ENCODE measurements at places on chromosomes 3 and 15. TPM values are rescaled to one million over a fixed set of nuclear protein-coding genes. Genes with fewer than 3 reads are reported as not detected.

DNA sequence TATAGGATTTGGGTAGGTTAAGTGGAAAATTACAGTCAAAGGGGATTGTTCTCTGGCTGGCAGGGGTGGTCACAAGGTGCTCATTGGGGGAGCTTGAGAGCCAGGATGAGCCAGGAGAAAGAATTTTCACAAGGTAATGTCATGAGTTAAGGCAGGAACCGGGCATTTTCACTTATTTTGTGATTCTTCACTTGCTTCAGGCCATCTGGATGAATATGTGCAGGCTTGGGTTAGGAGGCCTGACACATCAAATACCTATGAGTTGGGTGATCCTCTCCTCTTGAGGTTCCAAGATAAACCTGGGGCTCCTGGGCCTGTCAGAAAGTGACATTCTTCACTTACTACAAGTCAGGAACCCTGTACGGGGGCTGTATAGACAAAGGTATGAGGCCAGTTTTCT lies 68.7 kb downstream of the CD200 start:
- DNase-seq, result no peak
- H3K27ac ChIP-seq, result no peak overlapping the region
- H3K4me3 ChIP-seq, result no peak overlapping the region
- no peaks in the 10 kb centered on the region for H3K4me1 ChIP-seq
- H3K36me3 ChIP-seq, result no peaks in the 10 kb centered on the region

DNA sequence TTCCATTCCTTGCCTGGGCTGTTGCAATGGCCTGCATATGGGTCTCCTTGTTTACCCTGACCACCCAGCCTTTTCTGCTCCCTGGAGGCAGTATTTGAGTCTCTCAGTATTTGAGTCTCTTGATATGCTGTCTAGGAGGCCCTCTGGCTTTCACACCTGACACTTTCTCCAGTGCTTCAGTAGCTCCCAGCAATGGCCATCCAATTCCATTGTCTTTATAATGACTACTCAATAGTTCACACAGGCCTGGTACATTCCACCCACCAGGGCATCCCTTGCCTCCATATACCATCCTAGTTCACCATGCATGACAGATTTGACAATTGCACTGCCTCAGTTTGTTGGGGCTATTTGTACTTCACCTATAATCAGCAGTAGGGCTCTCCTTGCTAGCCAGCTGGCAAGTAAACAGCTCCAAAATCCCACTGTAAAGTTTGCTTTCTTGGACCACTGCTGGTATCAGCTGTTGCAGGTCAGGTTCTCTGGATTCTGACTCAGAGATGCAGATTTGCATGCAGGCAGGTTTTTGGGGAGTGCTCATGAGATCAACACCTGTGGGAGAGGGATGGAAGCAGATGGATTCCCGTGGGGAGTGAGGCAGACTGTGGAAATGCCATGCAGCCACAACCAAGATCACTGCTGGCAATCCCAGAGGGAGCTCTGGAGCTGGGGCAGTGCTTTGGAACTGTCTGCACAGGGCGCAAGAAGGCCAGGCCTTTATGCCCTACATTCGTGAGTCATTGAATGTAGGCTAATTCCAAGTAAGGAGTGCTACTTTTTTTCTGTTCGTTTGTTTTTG lies 19.1 kb upstream of the XIRP1 start:
- H3K27ac ChIP-seq, result no peak overlapping the region
- H3K27me3 ChIP-seq, result no peaks in the 10 kb centered on the region
- no peak overlapping the region for H3K4me3 ChIP-seq
- H3K4me1 ChIP-seq, result no peaks in the 10 kb centered on the region

GRCh38 chr3:158260392-158260791 lies 150.5 kb downstream of the RSRC1 start:
- no peak for DNase-seq
- H3K27ac ChIP-seq, result no peak overlapping the region
- no peaks in the 10 kb centered on the region for H3K4me1 ChIP-seq
- no peak overlapping the region for H3K4me3 ChIP-seq
- no peaks in the 10 kb centered on the region for H3K36me3 ChIP-seq
- H3K27me3 ChIP-seq, result no peaks in the 10 kb centered on the region

DNA sequence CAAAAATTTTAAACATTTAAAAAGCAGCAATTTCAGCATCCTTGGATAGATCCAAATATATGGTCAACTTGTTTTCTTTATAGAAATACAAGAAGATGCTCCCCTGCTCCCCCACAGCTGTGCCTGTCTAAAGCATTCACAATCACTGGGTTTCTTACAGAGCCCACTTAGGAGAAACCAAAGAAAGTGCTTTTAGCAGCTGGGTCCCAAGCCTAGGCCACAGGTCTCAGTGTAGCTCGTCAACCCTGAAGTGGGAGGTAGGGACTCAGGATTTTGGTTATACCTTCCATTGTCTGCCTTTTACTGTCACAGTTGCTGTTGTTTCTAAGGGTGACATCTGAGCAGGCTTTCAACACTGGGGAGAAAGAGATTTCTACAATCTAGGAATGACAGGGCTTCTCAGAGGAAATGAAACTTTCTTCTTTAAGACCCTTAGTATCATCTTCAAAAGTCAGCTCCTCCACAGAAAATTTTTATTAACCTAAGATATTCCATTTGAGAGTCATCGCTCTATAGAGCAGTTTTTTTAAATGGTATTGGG lies 199.3 kb upstream of the CMC1 start:
- no peaks in the 10 kb centered on the region for H3K36me3 ChIP-seq
- no peak for DNase-seq
- no peaks in the 10 kb centered on the region for H3K4me1 ChIP-seq
- H3K27ac ChIP-seq, result no peak overlapping the region
- H3K27me3 ChIP-seq, result no peaks in the 10 kb centered on the region
- H3K4me3 ChIP-seq, result no peak overlapping the region

- H3K27ac ChIP-seq, result no peak overlapping the region
- H3K4me3 ChIP-seq, result no peak overlapping the region
- H3K36me3 ChIP-seq, result no peaks in the 10 kb centered on the region
- no peaks in the 10 kb centered on the region for H3K27me3 ChIP-seq
Measured at GRCh38 chr3:130659911-130660310, 86.7 kb downstream of the PIK3R4 start.

DNA sequence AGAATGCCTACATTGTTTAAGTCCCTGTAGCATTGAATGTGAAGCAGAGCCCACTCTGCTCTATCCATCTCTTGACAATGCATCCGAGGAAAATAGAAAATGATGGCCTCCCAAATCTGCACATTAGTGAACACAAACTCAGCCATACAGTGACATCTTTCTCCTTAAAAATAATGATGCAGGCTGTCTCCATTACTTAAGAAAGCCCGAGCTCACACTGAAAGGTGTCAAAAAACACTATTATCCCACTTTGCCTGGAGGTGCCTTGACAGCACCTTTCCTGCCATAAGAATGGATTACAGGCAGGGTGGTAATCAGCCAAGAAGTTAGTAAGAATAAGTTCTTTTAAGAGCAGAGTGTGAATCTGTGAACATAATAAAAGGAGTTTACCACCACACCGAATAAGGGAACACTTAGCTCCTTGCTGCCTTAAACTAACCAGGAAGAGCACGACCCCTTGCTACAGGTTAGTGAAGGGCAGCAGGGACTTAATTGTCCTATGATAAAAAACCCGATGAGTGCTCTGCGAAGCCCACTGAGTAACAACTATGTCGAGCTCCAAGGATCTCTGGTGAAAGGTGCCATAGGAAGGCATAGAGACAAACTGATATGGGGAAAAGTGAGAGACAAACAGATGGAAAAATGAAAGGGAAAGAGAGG lies 123.2 kb upstream of the TUSC7 start:
- no peak for DNase-seq
- no peak overlapping the region for H3K4me3 ChIP-seq
- H3K36me3 ChIP-seq, result no peaks in the 10 kb centered on the region
- no peaks in the 10 kb centered on the region for H3K27me3 ChIP-seq

DNA sequence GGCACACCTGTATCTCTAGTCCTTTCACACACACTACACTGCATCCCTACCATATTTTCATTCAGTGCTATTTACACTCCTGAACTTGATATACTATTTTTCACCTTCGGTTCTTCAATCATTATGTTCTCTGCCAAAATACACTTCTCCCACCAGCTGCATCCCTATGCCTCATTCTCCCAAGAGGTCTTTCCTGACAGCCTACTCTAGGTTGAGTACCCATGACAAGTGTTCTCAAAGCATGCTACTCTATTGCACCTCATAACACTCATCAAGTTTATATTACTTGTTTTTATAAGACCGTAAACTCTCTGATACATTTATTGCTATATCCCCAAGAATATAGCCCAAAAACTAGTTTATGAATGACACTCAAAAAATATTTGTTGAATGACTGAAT lies 549.5 kb downstream of the PYDC2 start:
- no peak for DNase-seq
- no peak overlapping the region for H3K4me3 ChIP-seq
- no peaks in the 10 kb centered on the region for H3K4me1 ChIP-seq
- H3K27ac ChIP-seq, result no peak overlapping the region
- no peaks in the 10 kb centered on the region for H3K36me3 ChIP-seq

DNA sequence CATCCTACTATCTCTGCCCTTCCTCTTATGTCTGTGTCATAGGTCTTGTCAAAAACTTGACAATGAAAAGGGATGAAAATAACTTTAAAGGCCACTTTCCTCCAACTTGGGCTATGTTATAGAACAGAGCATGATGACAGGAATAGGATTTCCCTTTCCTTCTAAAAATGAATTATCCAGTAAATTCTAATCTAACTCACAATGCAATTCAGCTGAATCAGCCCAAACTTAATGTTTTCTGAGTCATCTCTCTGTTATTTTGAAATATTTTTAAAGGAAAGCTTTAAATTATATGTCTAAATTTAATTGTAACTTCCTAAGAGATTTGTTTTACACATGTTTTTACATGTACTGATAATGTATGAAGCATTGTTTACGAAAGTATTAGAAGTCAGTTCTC lies 258.5 kb downstream of the BBX start:
- H3K27ac ChIP-seq, result no peak overlapping the region
- no peaks in the 10 kb centered on the region for H3K27me3 ChIP-seq
- DNase-seq, result no peak
- no peaks in the 10 kb centered on the region for H3K4me1 ChIP-seq
- no peaks in the 10 kb centered on the region for H3K36me3 ChIP-seq

DNA sequence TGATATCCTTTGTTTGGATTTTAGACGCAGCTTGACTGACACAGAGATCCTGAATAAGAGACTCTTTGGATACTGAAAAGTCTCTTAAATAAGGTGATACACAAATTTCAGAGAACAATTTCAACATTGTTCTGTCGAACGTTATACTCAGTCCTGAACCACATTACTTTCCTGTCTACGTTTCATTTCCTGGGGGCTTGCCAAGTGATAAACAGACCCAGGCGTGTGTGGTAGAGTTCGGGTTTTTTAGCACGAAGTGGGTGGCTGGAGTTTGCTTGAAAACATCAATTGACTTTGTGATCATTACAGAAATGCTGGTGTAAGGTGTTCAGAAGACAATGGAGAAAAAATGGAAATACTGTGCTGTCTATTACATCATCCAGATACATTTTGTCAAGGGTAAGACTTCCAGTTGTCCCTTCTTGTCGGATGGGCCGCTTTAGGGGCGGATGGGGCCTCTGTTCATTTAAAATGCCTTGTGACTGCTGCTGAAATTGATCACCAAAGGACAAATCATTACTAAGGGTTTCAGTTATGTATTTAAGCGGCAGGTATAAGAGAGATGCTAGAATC lies at the start of gene CD96:
Gene CD96 (plus strand): TSS at position 287 of the 573 bp plus-strand sequence. CDS start 52 bp downstream, at position 339.
- no peak within 1 kb of the TSS for H3K4me3 ChIP-seq
- no peak for DNase-seq
- H3K27ac ChIP-seq, result no peak within 1 kb of the TSS
- no peaks in the 10 kb centered on the region for H3K4me1 ChIP-seq

DNA sequence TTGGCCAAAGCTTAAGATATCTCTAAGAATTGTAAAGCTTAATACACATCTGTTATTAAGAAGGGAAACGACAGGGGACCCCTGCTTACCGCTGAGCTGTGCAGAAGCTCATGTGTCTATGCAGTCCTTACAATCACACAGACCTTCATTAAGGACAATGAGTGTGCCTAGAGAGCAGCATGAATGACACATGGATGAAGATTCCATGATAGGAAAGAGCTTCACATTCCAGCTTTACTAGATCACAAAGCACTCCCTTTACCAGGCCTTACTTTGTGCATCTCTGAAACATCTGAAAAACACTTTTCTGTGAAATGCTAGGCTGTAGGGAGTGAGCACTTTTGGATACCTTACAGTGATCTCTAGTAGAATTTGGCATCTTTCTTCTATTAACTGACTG lies 32.0 kb downstream of the RNF168 start:
- H3K36me3 ChIP-seq, result peaks cover 12% of the 10 kb centered on the region
- no peaks in the 10 kb centered on the region for H3K27me3 ChIP-seq
- no peaks in the 10 kb centered on the region for H3K4me1 ChIP-seq
- H3K4me3 ChIP-seq, result no peak overlapping the region
- no peak overlapping the region for H3K27ac ChIP-seq
- no peak for DNase-seq

NOX5 gene
- 0.26 TPM for total RNA-seq

PPP1R2 gene
- 60.2 TPM for total RNA-seq

AADACL2 gene
- not detected for total RNA-seq

PARP16 gene
- 15.4 TPM for total RNA-seq

FAM162A gene
- 59.6 TPM for total RNA-seq

NR1I2 gene
- total RNA-seq, result not detected

IGDCC3 gene
- total RNA-seq, result 0.18 TPM

CEP70 gene
- 64.5 TPM for total RNA-seq

Measured in Panc1 (cell line).